ENCODE measurements at places on chromosomes 2 and 18. TPM values are rescaled to one million over a fixed set of nuclear protein-coding genes. Genes with fewer than 3 reads are reported as not detected.

DNA sequence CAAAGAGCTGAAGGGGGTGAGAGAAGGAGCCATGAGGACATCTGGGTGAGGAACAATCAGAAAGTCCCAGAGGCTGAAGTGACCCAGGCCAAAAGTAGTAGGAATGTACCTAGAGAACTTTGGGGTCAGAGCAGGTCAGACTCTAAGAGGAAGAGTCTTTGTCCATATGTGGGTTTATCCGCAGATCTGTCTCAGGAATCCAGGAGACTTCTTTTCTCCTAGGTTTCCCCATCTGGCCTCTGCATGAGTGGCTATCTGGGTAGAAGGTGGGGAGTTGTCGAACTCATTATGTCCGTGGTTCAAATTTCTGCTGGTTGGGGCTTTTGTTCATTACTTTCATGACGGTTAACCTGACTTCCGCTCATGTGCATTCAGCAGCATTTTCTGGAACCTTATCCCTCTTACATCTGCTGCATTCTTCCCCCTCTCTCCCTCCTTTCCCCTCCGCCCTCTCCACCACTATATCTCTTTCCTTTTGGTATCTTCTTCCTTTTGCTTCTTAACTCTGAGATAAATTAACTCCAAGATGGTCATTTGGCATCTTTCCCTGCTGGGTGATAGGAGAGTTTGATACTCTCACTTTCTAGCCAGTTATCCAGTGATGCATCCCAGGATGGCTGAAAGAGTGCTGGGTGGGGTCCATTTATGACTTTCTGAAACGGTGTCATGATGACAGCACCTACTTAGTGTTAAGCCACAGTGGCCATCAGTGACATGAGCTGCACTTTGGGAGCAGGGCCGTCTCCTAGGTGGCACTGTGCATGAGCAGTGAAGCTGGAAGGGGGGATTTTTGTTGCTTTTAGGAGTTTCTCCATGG lies 2.1 kb downstream of the LIPG start:
- no peaks in the 10 kb centered on the region for H3K36me3 ChIP-seq
- H3K4me1 ChIP-seq, result peaks cover 5% of the 10 kb centered on the region
- no peaks in the 10 kb centered on the region for H3K27me3 ChIP-seq
- no peak overlapping the region for H3K4me3 ChIP-seq
- DNase-seq, result no peak

DNA sequence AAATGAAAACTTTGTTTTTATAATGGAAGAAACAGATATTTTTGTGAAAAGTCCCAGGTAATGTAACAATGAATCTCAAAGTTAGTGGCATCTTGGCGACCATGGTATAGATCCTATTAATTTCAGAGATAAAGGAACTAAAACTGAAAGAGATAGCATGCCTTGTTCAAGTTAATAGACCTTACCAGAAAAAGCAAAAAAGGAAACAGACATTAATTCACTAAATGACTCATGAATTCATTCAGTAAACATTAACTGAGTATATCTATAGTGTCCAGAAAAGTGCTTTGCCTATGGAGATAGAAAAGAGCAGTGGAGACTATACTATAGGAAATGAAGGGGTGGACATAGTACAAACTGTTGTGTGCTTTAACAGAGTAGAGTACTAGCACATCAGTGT lies 763.3 kb downstream of the TRIB2 start:
- no peaks in the 10 kb centered on the region for H3K27me3 ChIP-seq
- no peaks in the 10 kb centered on the region for H3K36me3 ChIP-seq
- H3K4me1 ChIP-seq, result no peaks in the 10 kb centered on the region
- no peak overlapping the region for H3K27ac ChIP-seq
- H3K4me3 ChIP-seq, result no peak overlapping the region
- DNase-seq, result no peak

Gene NXPH2
- total RNA-seq, result 1.2 TPM

- H3K27ac ChIP-seq, result no peak overlapping the region
- H3K4me1 ChIP-seq, result no peaks in the 10 kb centered on the region
- DNase-seq, result no peak
- no peak overlapping the region for H3K4me3 ChIP-seq
- no peaks in the 10 kb centered on the region for H3K36me3 ChIP-seq
Observed at GRCh38 chr2:212958757-212959295, 192.6 kb downstream of the IKZF2 start.

Gene MAL
- total RNA-seq, result 0.45 TPM

- DNase-seq, result no peak
- H3K27me3 ChIP-seq, result no peaks in the 10 kb centered on the region
- no peak overlapping the region for H3K27ac ChIP-seq
- no peak overlapping the region for H3K4me3 ChIP-seq
- no peaks in the 10 kb centered on the region for H3K36me3 ChIP-seq
Observed at GRCh38 chr2:9382604-9383235, 40.6 kb downstream of the ITGB1BP1 start.
